ENCODE measurements at places on chromosomes 4 and X. TPM values are rescaled to one million over a fixed set of nuclear protein-coding genes. Genes with fewer than 3 reads are reported as not detected.

DNA sequence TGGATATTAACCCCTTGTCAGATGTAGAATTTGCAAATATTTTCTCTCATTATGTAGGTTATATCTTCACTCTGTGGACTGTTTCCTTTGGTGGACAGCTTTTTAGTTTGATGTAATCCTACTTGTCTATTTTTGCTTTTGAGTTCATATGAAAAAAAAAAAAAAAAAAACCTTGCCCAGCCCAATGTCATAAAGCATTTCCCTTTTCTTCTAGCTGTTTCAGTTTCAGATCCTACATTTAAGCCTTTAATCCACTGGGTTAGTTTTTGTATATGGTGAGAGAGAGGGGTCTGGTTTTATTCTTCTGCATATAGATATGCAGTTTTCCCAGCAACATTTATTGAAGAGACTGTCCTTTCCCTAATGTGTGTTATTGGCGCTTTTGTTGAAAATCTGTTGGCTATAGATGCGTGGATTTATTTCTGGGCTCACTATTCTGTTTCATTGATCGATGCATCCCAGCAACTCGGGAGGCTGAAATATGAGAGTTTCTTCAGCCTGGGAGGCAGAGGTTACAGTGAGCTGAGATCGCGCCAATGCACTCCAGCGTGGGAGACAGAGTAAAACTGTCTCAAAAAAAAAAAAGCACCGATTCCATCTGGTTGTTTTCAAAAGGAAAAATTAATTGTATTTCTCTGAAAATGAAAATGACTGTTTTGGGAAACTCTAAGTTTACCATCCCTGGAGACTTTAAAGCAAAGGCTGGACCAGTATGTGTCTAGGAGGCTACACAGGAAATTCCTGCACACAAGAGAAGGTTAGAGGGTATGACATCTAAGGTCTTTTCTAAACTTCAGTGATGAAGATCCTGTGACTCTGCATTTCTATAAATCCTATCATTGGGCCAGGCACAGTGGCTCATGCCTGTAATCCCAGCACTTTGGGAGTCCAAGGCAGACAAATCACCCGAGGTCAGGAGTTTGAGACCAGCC, 35.6 kb downstream of the STEEP1 start:
- DNase-seq, result no peak

DNA sequence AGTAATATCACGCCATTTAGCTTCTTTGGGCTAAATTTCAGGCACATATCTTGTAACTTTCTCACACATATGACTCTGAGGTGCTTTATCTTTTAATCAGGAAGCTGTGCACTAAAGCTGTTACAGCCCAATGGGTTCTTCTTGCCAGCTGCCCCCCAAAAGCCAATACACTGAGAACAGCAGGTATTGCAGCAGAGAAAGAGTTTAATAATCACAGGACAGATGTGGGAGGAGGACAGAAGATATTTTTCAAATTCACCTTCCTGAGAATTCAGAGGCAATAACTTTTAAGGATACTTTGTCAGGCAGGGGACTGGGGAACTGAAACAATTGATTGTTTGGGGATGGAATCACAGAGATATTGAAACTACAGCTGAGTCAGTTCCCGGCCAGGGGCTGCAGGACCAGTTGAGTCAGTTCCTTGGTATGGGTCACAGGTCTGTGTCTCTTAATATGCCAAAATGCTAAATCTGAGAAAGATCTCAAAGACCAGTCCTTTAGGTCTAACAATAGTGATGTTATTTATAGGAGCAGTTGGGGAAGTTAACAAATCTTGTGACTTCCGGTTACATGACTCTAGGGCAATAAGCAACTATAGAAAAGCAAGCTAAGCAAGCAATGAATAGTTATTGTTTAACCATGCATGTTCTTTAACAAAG, 28.1 kb downstream of the DDIT4L start:
- no peak for DNase-seq

- DNase-seq, result no peak
Measured at GRCh38 chr4:37825968-37826294, 555 bp upstream of the PGM2 start.

TBL1X gene
- total RNA-seq, result 29.9 TPM

CXCL1 gene
- total RNA-seq, result not detected
